Activated CD4-positive, alpha-beta memory T cell treated with anti-CD3 and anti-CD28 coated beads for 36 hours (primary cell): ENCODE measurements at places on chromosomes 2 and 18.

- DNase-seq, result no peak
Measured at GRCh38 chr18:50706199-50706598, 113.6 kb downstream of the MRO start.

DNA sequence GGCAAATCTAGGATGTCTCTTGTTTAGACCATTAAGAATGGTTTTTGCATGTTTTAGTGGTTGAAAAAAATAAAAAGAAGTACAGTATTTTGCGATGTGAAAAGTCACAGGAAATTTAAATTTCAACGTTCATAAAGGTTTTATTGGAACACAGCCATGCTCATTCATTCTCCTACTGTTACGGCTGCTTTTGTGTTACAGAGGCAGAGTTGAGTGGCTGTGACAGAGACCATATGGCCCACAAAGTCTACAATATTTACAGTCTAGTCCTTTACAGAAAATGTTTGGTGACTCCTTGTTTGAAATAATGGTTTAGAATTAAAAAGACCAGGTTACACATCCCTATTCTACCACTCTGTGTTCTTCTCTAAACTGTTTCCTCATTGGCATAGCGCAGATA, 48.1 kb downstream of the MYOM1 start:
- no peak for DNase-seq

- DNase-seq, result no peak
Measured at GRCh38 chr2:96386470-96386869, 50.9 kb downstream of the NCAPH start.

DNA sequence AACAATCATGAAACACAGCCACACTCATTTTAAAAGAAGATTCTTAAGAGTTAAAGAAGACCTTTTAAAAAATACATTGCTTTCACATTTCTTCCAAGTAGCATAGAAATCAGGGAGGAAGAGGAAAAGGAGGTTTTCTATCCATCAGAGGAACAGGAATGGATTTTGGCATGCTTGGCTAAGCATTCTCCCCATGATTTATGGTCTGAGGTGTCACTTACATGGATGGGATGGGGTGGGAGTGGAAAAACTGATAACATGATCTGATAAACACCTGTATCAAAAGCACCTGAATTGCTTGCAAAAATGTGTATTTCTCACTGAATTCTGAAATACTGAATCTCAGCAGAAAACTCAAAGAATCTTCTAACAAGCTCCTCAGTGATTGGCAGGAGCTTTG, 265.9 kb downstream of the NRXN1 start:
- DNase-seq, result no peak

- no peak for DNase-seq
Measured at GRCh38 chr2:229363185-229363814, 92.2 kb upstream of the PID1 start.

DNA sequence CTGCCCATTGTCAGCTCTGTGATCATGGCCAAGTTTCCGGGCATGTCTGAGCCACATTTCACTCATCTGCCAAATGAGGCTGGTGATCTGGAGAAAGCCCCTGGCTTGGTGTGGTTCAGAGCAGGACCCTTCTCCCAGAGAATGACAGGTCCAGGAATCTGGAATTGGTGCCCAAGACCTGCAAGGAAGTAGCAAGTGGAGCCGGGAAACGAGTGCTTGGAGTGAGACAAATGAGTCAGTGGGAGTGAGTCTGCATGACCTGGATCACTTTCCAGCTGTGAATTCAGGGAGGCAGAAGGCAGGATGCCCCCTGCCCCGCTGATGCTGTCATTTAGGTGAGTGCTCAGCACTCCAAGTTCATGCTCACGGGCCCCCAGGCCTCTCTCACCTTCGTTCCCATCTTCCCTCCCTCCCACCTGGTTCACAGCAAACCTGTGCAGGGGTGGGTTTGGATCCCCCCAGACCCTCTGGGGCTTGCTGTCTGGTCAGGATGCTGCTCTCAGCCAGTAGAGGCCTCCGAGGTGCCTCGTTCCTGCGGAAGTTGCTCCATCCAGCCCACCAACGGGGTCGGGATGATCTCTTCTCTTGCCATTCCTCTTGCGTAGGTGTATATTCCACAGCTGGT, 104.4 kb downstream of the INHBB start:
- no peak for DNase-seq

DNA sequence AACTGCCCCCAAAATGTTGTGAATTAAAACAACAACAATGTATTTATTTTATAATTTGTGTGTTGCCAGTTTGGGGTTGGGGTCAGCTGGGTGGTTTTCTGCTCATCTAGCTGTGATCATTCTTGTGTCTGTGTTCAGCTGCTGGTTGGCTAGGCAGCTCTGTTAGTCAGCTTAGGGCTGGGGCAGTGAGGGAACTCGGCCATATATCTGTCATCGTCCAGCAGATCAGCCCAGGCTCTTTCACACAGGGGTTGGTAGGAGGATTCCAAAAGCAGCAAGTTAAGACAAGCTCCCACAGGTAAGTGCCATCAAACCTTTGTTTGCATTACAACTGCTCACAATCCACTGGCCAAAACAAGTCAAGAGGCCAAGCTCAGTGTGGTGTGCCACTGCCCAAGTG, 121.5 kb downstream of the LPIN1 start:
- DNase-seq, result no peak

GRCh38 chr18:80143881-80144280, 34.8 kb downstream of the ADNP2 start:
- DNase-seq, result no peak

- no peak for DNase-seq
Measured at GRCh38 chr2:151526572-151527090, 116.9 kb downstream of the RIF1 start.

DNA sequence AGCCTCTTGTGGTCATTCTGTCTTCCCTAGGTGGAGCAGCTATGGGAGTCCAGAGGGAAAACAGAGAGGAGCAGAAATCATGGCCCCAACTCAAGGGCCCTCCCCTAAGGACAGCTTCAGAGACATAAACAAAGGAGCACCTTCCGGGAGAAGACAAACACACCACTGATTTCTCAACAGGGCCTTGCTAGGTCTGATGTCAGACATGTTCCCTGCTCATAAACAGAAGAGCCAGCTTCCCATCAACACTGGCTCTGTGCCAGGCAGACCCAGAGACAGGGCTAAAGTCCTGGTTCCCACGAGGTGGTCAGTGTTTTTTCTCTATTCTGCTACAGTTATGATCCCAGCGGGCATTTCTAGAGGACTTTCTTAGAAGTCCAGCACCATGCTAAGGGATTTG, 19.3 kb downstream of the CXCR2 start:
- no peak for DNase-seq

- no peak for DNase-seq
Measured at GRCh38 chr2:59896499-59897245, 656.8 kb downstream of the BCL11A start.

- DNase-seq, result no peak
Measured at GRCh38 chr2:181446985-181447384, 10.2 kb upstream of the ITGA4 start.

GRCh38 chr2:70553334-70553583, 367 bp downstream of the TGFA start:
- no peak for DNase-seq

GRCh38 chr2:231127936-231128335, 3.1 kb upstream of the HTR2B start:
- DNase-seq, result no peak

- no peak for DNase-seq
Measured at GRCh38 chr2:110905217-110905616, 172.8 kb downstream of the ACOXL start.

DNA sequence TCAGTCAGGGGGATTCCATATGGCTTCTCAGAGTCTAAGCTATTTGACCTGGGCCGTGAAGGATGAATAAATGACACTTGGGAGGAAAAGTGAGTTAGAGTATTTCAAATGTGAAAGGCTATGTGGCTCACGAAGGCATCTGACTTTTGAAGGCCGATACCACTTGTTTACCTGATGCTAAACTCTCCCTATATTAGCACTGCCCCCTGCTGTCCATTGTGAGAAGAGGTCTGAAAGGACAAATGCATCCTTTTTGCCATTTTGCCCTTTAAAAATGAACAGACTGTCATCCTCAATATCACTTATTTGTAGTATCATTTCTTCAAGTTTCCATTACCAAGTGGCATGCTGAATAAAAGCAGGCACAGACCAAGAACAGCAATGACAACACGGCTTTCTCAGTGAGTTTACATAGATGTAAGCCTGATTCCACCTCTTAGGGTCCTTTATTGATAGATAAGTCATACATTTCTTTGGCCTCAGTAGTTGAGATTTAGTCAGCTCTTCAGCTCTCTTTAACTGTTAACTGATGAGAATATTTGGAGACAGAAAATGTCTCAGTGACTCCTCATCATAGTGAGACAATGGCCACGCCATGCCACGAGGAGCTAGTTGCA, 40.1 kb downstream of the DOCK10 start:
- peak; percentile 65 for DNase-seq

DNA sequence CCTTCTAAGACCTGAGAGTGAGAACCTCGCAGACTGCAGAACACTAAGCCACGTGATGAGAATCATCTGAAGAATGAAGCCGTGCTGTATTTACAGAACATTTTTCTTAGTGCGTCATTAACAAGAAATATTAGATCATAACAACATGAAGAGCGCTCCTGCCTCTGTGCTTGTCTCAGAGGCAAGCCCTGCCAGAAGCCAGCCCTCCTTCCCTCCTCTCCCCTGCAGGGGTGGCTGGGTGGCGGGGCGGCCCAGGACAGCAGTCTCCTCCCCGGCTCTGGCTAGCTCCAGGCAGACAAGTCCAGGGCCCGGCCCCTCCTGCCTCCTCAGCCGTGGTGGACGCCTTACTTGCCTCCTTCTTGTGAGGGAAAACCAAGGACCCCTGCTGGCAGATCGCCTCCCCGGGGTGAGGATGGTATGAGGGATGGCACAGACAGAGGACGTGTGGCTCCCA, 262.7 kb downstream of the TWIST2 start:
- DNase-seq, result no peak

DNA sequence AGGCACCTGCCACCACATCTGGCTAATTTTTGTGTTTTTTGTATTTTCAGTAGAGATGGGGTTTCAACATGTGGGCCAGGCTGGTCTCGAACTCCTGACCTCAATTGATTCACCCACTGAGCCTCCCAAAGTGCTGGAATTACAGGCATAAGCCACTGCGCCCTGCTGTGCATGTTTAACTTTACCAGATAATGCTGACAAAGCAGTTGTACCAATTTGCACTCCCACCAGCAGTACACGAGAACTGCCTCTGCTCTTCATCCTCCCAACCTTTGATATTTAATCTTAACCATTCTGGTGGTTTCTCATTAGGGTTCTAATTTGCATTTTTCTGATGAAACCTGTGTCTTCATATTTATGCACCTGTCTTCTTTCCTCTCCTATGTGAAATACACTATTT, 12.0 kb upstream of the DYM start:
- DNase-seq, result no peak

- DNase-seq, result no peak
Measured at GRCh38 chr2:8438996-8439395, 242.9 kb upstream of the ID2 start.

GRCh38 chr2:10863837-10864236, 47.9 kb upstream of the KCNF1 start:
- no peak for DNase-seq

DNA sequence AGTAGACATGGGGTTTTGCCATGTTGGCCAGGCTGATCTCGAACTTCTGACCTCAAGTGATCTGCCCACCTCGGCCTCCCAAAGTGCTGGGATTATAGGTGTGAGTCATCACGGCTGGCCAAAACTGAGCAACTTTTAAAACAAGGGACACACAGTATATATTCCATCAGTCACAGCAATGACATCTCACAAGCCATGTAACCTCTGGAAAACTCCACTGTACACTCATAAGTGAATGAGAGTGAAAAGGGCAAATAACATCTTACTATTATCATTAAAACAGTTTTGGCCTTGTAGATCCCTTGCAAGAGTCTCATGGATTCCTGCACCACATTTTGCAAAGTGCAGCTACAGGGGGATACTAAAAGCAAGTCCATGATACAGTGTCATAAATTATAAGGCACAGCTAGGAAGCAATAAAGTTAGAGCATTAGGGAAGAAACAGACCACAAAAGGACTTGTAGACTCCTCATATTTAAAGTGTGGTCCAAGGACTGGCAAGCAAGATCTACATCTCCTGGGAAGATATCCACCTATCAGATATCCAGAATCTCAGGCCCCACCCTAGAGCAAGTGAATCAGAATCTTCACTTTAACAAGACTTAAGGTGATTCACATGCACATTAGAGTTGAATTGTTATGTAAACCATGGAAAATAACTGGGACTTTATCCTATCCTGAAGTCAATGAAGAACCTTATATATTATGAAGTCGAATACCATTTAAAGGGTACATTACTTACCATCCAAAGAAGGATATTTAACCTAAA, 5.7 kb downstream of the SMC6 start:
- DNase-seq, result no peak

DNA sequence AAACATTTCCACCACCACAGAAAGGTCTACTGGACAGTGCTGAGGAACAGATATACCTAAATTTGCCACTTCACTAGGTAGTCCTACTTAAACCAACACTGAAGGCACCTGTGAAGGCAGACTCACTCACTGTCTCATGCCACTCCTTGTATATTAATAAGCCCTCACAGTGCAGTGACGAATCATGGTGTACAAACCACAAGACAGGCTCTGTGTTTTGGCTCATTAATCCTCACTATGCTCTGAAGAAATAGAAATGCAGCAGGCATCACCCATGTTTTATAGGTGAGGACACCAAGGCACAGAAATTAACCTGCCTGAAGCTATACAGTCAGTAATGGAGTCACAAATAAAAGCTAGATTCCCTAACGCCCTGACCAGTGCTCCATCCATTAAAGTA, 44.3 kb downstream of the BARD1 start:
- no peak for DNase-seq

- DNase-seq, result no peak
Measured at GRCh38 chr2:241373446-241373845, 17.4 kb downstream of the FARP2 start.

DNA sequence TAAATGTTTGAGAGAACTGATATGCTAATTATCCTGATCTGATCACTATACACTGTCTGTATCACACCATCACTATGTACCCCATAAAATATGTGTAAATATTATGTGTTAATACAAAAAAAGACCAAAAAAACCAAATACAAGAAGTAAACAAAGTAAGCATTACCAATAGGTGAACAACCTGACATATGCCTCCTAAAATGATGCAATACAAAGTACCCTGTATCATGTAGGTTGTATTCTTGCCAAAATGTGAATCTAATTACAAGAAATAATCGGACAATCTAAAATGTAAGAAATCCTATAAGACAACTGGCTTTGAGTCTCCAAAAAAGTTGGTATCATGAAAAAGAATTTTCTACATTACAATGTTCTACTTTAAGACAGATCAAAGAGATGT, 7.8 kb downstream of the POLR1A start:
- DNase-seq, result no peak

- peak; percentile 32 for DNase-seq
Measured at GRCh38 chr2:241763551-241764274, 12.9 kb upstream of the GAL3ST2 start.

DNA sequence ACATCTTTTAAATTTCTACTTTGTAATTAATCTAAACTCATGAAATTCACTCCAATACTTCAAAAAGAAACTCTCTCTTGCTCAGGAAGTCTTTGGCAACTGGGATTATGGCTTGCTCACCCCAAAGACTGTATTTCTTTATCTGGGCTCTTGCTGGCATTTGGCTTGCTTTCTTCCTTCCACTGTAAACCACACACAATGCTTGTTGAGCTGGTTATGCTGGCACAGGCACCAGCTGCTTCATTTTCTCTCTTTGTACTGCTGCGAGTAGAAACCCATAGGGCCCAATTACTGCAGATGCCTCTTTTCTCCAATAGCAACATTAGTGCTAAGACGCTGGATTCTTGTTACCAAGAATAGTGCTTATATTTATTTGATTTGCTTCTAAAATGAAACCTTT, 51.4 kb downstream of the SLC38A11 start:
- no peak for DNase-seq
